ENCODE measurements at places on chromosomes 13 and 19.

GRCh38 chr19:40936755-40937154, 54.3 kb upstream of the CYP2B6 start:
- no peak for DNase-seq

GRCh38 chr13:78602561-78603239, 652 bp downstream of the POU4F1 start:
- DNase-seq, result no peak

DNA sequence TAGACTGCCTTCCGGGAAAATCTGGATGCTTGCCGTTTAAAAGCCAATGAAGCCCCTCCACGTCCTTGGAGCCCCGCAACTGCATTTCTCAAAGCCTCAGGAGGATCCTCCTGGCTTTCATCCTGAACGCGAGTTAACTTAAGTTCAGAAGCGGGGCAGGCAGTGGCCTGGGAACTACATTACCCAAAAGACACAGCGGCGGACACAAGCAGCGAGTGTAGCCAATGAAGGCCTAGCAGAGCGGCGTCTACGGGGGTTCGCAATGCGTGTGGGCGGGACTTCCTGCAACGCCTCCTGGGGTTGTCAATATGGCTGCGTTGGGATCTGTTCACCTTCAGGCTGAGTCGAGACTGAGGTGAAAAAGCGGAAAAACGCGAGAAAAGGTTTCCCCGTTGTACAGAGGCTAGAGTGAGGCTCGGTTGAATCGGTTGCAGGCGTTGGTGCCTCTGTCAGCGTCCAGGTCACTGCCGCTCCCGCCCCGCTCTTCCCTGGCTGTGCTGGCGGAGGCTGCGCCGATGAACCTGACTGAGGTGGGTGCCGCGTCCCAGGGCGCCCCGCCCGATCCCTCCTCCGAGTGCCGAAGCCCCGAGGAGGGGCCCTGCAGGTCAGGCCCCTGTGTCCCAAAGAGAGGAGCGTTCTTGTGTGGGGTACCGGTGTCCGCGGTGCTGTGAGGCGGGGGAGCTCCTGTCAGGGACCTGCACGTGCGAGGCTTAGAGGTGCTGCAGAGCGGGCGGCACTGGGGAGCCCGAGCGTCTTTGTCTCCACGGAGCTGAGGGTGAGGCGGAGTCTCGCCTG, at the start of gene ZNF17:
TSS of gene ZNF17 (plus strand) at position 285 of the 795 bp plus-strand sequence. CDS start 2,455 bp downstream, outside the sequence.
- DNase-seq, result peak; percentile 87

GRCh38 chr19:5154129-5154798, 185.4 kb downstream of the KDM4B start:
- DNase-seq, result no peak

DNA sequence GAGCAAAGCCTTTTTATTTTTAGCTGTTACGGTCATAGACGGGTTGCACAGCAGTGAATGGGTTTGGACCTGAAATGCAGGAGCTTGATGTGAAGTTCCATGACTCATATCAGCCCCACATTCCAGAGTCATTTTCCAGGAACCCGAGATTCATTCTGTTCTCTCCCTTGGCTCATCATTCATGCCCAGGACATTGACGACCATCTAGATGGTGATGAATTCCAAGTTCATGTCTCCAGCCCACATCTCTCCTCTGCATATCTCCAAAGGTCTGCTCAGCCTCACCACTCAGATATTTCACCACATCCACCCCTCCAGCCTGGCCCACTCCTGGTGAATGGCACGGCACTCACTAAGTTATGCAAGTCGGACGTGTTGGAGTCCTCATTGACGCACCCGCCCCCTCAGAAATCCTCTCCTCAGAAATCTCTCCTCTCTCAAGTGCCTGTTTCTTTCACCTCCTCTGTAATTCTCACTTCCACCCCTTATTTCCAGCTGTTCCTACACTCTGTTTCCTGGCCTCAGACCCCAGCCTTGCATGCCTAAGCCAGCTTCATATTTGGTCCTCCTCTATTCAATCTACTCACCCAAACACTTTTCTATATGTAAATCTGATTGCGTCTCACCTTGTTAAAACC, 83.1 kb downstream of the ALOX5AP start:
- no peak for DNase-seq

GRCh38 chr19:1882089-1882785, 3.1 kb downstream of the ABHD17A start:
- DNase-seq, result no peak

DNA sequence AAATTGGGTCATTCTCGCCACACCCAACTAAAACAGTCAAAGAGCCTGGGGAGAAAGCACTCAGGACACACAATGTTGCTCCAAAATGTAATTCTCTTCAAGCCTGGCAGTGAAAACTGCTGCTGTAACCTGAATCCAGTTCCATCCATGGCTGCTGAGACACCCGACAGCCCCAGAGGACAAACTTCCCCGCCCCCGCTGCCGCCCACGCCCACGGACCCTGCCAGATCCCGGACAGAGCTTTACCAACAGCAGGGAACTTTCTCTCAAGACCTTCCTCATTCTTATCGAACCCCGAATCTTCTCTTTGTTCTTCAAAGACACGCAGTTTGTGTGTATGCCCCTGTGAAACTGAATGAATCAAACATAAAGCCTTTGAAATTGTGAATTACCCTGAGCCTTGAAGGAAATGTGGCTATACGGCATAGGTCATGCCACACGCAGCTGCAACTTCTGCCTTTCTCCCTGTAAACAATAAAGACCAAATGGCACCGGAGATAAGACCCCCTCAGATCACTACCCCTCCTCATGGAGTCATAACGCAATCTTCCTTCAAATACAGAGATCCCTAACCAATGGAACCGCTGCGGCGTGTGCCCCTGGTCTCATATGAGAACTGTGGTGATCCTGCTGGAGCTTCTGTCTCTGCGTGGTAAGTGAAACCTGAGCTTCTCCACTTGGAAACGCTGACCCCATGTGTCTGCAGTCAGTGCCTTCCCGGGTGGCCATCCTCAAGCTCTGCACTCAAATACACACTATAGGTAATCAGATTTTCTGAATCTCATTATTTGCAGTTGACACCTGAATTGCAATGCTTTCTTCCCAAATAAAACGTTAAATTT, 4.8 kb upstream of the LAMP1 start:
- no peak for DNase-seq

DNA sequence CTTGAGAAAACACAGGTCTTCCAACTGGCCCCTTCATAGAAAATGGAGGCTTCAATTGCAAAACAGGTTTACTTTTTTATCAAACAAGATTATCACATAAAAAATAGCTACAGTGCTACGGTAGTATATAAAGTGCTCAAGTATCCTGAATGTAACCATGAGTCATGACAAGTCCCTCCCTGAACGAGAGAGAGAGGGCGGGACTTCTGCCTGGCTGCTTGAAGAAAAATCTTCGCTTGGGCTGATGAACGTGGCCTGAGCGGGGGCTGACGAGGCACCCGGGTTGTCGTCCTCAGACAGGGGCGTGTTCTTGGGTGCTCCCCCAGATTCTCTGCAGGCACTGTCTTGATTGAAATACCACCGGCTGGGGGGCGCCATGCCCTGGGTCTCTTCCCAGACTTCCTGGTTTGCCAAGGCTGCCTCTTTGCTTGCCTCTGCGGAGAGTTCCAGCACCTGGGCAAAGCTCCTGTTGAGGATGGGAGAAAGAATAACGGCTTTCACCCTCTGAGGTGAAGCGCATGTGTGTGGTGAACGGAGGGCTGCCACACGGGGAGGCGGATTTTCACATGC, 23.2 kb upstream of the CPAMD8 start:
- no peak for DNase-seq

GRCh38 chr19:36141039-36141927, 1.4 kb downstream of the CAPNS1 start:
- DNase-seq, result peak; percentile 83

GRCh38 chr19:55345818-55346724, 6.4 kb downstream of the KMT5C start:
- DNase-seq, result no peak

- DNase-seq, result no peak
Measured at GRCh38 chr13:26816881-26817280, 56.3 kb upstream of the GPR12 start.

GRCh38 chr13:93965587-93965986, 513.9 kb downstream of the DCT start:
- DNase-seq, result no peak

DNA sequence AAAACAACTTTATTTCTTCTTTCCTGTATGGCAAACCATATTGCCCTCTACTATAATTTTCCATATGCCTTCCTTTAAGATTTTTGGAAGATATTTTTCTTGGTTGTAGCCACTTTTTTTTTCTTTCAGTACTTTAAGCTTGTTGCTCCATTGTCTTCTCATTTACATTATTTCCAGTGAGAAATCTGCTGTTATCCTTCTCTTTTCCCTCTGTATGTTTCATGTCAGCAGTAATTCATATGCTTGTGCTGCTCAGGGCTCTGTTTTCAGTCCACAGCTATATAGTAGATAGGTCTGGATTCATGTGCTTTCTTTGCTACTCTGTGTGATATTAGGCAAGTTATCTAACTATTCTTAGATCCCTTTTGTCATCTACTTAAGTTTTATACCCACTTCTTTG, 267.6 kb downstream of the OXGR1 start:
- no peak for DNase-seq
